ENCODE measurements at places on chromosomes 1 and 21.

GRCh38 chr21:42796327-42797062 lies 82.8 kb downstream of the WDR4 start:
- no peak for DNase-seq

GRCh38 chr1:38194472-38194871 lies 147.9 kb upstream of the POU3F1 start:
- DNase-seq: no peak

GRCh38 chr1:112386024-112386723 lies 9.8 kb upstream of the CTTNBP2NL start:
- no peak for DNase-seq

DNA sequence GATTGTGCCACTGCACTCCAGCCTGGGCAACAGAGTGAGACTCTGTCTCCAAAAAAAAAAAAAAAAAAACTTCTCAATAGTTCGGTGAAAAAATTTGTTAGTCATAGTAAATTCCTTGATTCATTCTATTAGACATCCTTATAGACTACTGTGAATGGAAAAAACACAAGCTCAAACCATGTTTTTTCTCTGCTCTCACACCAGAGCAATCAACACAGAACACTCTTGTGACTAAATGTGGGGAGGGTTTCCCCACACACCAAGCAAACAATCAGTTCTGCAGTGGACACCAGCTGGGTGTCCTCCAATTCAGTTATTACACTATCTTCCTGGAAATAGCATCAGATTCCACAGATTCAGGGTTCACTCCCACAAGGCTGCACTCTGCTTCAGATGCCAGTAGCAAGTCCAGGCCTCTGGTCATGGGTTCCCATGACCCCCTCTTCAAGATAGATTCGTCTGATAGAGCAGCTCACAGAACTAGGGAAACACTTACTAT lies 69.1 kb upstream of the TEKT2 start:
- no peak for DNase-seq

DNA sequence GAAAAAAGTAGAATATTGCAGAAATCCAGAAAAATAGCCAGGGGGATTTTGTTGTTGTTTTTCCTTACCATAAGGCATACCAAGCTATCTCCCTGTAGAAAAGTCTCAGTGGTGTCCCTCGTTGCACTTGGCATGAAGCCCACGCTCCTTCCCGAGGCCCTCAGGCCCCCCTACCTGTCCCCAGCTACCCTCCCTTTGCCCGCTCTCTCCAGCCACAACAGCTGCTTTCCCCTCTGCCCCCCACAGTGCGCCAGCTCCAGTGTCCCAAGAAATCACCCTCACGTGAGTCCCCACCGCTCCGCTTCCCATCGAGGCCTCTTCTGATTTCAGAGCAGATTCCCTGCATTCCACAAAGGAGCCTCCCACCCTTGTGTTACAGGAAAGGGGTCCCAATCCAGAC lies 8.4 kb downstream of the AGTRAP start:
- no peak for DNase-seq

DNA sequence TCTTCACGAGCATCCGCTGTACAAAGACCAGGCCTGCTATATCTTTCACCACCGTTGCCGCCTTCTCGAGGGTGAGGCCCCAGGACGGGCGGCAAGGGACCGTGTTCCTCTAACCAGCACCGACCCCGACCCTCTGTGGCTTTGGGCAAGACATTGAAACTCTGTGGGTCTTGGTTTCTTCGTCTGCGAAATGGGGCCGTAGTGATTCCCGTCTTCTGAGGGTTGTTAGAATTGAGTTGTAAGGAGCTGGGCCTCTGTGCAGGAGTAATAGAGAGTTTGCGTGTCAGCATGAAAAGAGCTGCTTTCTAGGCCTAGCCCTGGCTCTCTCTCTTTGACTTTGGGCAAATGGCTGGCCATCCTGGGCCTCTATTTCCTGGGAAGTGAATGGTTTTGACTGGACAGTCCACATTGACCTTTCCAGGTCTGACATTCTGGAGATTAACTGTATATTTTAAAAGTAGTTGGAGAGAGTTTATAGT lies 591 bp downstream of the MRPL37 start:
- no peak for DNase-seq

DNA sequence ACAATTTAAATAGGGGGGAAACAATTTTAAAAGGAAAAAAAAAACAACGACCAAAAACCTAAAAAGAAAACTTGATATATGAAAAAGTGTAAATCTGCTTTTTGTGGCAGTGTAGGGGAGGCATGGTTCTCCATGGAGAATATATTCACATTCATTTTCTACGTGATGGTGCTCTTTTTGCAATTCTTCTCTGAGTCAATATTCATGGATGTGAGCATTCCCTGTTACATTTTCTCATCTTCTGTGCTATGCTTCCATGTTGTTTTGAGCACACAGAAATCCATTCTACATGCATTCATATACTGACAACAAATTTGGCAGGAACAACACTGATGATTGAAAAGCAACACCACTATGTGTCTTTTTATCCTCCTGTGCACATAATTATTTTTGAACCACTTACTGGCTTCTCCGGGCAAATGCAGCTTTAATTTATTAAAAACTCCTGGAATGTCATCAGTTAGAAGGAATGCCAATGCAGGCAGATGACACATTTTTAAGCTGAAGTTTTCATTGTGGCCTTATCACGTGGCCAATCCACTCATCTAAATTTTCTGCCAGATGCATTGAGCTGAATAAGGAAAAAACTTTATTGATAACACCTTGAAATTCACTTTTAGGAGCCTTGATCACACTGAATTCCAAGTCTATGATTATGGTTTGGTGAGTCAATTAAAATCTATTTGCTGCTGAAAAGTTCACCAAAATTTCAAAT lies 590.6 kb downstream of the NUF2 start:
- DNase-seq: no peak

DNA sequence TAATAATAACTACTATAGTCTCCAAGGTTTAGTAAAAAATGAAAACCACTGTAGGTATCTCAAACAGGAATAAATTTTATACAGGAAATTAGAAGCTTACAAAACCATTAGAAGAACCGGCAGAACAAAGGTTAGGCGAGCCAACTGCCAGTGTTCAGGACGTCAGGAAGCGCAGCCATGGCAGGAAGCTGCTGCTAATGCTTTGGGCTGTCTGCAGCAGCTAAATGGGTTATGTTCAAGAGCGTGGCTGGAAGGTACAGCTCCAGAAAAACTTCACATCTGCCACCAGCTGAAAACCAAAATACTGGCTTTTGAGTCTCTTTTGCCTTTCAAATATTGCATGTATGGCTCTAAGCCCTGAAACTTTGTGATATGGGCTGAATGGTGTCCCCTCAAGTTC lies 35.7 kb upstream of the MYSM1 start:
- DNase-seq: no peak

GRCh38 chr21:32335601-32336575 lies 37.2 kb downstream of the MRAP start:
- no peak for DNase-seq

- no peak for DNase-seq
Observed at GRCh38 chr1:178407655-178408054, 89.1 kb downstream of the CLEC20A start.

GRCh38 chr1:60599574-60599973 lies 482.8 kb upstream of the NFIA start:
- no peak for DNase-seq

DNA sequence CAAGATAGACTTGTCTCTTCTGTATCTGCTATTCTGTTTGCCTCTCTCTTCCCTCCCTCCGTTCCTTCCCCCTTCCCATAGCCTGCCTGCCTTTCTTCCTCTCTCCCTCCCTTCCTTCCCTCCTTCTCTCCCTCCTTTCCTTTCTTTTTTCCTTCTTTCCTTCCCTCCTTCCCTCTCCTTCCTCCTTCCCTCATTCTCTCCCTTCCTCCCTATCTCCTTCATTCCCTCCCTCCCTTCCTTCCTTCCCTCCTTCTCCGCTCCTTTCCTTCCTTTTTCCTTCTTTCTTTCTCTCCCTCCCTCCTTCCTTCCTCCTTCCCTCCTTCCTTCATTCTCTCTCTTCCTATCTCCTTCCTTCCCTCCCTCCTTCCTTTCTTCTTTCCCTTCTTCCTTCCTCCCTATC lies 944 bp downstream of the AADACL4 start:
- DNase-seq: no peak

- DNase-seq: no peak
Observed at GRCh38 chr1:225655509-225656258, 2.8 kb upstream of the ENAH start.

DNA sequence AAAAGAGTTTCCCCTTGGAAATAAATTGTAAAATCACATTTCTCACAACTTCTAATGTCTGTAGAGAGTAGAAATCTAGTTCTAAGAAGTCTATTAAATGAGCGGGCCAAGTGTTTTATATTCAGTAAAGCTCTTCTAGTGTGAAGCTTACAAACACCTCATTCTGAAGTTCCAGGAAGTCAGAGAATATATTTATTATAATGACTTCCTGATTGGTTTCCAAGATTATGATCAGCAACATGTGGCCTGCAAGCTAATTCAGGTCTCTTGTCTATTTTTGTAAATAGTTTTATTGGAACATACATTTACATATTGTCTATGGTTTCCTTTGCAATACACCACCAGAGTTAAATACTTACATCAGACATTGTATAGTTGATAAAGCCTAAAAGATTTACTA lies 603.9 kb downstream of the AMY1C start:
- no peak for DNase-seq

DNA sequence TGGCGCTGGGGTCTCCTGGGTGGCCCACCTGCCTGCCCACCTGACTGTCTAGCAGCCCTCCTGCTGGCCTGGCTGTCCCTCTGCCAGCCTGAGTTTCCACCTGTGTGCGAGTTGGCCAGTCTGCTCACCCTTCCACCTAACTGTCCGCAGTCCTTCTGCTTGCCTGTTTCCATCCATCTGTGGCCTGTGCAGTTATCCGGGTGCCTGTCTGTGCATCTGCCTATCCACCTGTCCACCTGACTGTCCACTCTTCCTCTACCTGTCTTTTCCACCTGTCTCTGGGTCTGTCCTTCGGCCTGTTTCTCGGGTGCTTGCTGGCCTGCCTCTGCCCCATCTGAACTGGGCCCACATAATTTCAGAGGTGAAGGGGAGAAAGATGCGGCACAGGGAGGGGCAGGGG lies 1.9 kb downstream of the KCNQ4 start:
- DNase-seq: no peak

GRCh38 chr1:111406321-111406768 lies 21.2 kb downstream of the OVGP1 start:
- DNase-seq: no peak

DNA sequence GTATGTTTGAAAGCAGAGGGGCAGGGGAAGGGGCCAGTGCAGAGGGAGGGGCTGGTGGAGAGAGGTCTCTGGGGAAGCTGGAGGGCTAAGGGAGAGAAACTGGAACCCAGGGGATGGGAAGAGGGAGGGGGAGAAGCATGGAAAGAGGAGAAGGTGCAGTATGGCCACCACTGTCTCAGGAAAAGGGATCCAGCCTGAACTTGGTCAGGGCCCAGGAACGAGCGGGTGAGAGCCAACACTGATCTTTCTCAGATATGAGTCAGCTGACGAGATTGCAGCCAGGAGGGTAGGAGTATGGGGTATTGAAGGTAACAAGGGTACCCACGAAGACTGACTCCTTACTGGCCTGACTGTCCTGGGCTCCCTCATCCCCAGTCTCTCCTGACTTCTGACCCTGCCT lies 18.0 kb downstream of the TIE1 start:
- no peak for DNase-seq

- no peak for DNase-seq
Observed at GRCh38 chr1:234205966-234206365, 167.3 kb upstream of the COA6 start.

GRCh38 chr1:17356387-17357026 lies 15.5 kb upstream of the PADI6 start:
- no peak for DNase-seq

DNA sequence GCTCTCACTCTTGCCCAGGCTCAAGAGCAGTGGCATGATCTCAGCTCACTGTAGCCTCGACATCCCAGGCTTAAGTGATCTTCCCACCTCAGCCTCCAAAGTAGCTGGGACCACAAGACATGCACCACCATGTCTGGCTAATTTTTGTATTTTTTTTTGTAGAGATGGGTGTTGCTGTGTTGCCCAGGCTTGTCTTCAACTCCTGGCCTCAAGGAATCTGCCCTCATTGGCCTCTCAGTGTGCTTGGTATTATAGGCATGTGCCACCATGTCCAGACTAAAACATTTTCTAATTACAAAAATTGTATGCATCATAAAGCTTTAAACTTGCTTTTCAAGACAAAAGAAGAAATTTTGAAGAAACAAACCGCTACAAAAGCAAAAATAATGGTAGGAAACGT lies 20.1 kb downstream of the CBR1 start:
- no peak for DNase-seq

GRCh38 chr1:94306521-94306920 lies 69.1 kb upstream of the ARHGAP29 start:
- DNase-seq: no peak

DNA sequence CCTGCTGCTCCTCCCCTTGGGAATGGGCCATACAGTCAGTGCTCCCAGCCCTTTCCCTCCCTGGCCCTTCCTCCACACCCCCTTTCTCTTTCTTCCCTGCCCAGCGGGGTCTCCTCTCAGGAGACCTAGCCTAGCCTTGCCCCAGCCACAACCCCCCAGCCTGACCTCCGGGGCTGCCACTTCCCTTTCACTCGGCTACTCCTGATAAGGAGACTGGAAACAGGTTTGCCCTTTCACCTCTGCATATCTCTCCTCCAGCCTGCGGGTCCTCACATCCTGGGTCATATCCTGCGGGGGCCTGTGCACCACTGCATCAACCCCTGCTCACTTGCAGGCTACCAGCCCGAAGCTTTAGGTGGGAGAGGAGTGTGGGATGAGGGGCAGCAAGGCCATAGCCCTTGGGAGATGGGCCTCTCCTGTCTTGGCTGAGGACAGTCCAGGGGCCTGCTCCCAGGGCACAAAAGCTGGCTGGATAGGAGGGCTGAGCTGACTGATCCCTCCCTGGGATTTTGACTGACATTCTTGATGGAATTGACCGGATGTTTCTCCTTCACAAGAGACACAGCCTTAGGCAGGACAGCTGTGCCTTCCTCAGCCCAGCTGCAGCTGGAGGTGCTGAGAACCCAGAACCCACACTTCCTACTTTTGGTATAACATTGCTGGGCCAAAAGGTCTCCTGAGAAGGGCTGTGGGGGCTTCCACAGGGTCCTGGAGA lies 19.2 kb upstream of the ALX3 start:
- DNase-seq: no peak

DNA sequence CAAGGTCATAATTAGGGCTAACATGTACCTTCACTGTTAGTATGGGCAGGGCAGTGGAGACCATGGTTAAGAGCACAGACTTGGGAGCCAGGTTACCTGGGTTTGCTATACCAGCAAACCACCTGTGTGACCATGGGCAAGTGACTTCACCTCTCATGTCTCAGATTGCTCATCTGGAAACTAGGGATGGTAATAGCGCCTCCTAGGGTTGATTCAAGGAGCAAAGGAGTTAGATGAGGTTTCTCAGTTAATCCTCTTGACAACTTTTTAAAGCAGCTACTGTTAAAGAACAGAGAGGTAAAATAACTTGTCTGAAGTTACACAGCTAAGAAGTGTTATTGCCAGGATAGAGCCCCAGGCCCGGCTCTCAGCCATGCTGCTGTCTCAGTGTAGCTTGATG lies 790 bp upstream of the MATN1 start:
- no peak for DNase-seq

Data from NT2/D1 (cell line).